RPMI7951 (cell line): ENCODE measurements at places on chromosomes 6 and 20. TPM values are rescaled to one million over a fixed set of nuclear protein-coding genes. Genes with fewer than 3 reads are reported as not detected.

UBE2C gene
- 606 and 673 TPM in 2 replicates for total RNA-seq

SOX12 gene
- 3.1 and 6.1 TPM in 2 replicates for total RNA-seq

TLDC2 gene
- 0.39 TPM in 1 of 2 replicates, not detected in the other for total RNA-seq

DLL1 gene
- 2.4 and 2.7 TPM in 2 replicates for total RNA-seq

NRSN1 gene
- total RNA-seq: not detected in 2 replicates

MACROD2 gene
- 0.20 and 0.24 TPM in 2 replicates for total RNA-seq

DOK5 gene
- not detected in 2 replicates for total RNA-seq

TULP1 gene
- not detected in 2 replicates for total RNA-seq

ADGB gene
- total RNA-seq: not detected in 2 replicates

GJA1 gene
- 15.2 and 20.7 TPM in 2 replicates for total RNA-seq

RIMS1 gene
- not detected in 2 replicates for total RNA-seq

ENPP5 gene
- 0.12 TPM in 1 of 2 replicates, not detected in the other for total RNA-seq

TRAPPC3L gene
- not detected in 2 replicates for total RNA-seq

COL9A1 gene
- not detected in 2 replicates for total RNA-seq

F13A1 gene
- not detected in 2 replicates for total RNA-seq

UCKL1 gene
- total RNA-seq: 23.1 and 24.4 TPM in 2 replicates

PPP1R3G gene
- total RNA-seq: 0.60 and 2.0 TPM in 2 replicates

KCNK5 gene
- total RNA-seq: 0.10 and 0.12 TPM in 2 replicates

SLC17A3 gene
- total RNA-seq: not detected in 2 replicates

SAMD5 gene
- 0.10 and 0.24 TPM in 2 replicates for total RNA-seq

TBP gene
- 16.7 and 20.5 TPM in 2 replicates for total RNA-seq

LPA gene
- total RNA-seq: not detected in 2 replicates

CAP2 gene
- 29.5 and 35.9 TPM in 2 replicates for total RNA-seq

TGM3 gene
- total RNA-seq: not detected in 2 replicates

ADIG gene
- total RNA-seq: not detected in 2 replicates

FKBP5 gene
- under 0.01 and 0.10 TPM in 2 replicates for total RNA-seq

GDAP1L1 gene
- total RNA-seq: not detected in 2 replicates

TRIM31 gene
- not detected in 2 replicates for total RNA-seq

FOXC1 gene
- total RNA-seq: 1.7 and 2.0 TPM in 2 replicates
